ENCODE measurements at places on chromosomes 4 and X.

GRCh38 chrX:74187211-74187610, 116.8 kb upstream of the ZCCHC13 start:
- DNase-seq: no peak

DNA sequence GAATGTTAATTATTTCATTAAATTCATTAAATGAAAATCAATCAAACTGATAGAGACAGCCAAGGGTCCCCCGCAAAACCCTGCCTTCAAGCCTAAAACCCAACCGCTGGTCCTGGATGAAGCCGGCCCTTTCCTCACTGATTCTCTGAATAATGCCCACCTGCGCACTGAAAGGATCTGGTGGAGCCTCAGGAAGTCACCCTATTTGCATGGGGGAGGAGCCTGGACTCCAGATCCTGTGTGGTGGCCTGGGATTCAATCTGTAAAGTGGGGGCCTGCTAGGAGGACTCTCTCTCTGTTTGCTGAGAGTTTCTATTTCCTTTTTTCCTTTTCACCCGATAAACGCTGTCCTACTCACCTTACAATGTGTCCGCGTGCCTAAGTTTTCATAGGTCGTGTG, 97.9 kb upstream of the ADAMTS3 start:
- no peak for DNase-seq

DNA sequence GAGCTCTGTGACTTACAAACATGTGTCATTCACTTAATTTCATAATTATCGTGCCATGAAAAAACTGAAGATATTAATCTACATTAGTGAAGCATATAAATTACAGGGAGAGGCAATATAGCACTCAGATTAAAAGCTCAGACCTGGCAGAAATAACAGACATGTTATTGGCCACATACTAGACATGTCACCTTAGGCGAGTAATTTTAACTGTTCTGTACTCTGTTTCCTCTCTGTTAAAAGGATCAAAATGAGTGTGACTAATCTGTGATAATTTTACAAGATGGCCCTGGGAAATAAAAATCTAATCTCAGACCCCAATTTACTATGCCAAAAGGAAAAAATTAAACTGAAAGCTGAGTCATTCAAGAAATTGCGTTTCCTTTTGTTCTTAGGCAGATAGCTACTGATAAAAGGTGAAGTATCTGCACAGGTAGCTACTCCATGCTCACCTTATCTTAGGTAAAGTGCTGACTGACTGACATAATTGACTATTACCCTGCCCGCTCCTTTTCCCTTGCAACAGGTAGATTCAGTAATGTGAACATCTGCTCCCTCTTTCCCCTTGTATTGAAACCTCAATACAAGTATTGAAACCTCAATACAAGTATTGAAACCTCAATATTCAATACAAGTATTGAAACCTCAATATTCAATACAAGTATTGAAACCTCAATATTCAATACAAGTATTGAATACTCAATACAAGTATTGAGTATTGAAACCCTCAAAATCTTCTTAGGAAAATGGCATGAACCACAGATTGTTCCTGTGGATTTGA, 33.2 kb downstream of the RELL1 start:
- DNase-seq: no peak

DNA sequence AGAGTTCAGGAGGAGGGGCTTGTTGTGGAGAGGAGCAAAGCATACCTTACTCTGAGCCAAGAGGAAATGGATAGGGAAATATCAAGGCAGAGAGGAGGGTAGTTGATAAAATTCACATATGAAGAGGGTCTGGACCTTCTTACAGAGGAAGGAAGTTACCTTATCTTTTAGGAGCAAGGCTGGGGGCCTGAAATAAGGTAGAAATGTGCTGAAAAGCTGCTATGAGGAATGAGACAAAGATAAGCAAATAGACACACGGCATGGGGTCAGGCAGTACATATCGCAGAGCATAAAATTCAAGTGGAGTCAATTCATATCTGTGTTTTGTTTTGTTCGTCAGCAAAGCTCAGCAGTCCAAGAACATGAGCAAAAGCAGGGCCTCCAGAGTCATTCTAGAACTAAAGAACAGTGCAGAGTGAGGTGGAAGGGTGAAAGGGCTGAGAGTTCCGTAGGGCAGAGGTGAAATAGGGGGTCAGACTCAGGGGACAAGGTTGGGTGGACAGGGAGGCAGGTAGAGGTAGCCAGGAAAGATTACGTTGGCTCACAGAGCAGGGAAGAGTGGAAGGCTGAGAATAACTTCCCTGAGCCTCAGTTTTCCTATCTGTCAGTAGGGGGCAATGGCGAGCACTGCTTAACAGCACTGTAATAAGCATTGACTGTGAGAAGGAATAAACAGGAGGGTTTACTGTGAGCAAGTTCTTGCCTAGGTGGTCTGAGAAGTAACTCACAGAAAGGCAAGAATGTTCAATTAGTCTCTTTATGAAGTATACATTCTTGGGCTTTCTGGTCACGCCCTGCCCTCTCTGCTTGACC, 9.2 kb downstream of the VSIG4 start:
- DNase-seq: peak; percentile 10

GRCh38 chr4:91279899-91280298, 1023.9 kb upstream of the GRID2 start:
- DNase-seq: no peak

GRCh38 chr4:163679189-163679588, 184.7 kb downstream of the TMA16 start:
- no peak for DNase-seq

GRCh38 chrX:151790481-151791160, 56.1 kb downstream of the CNGA2 start:
- no peak for DNase-seq

- no peak for DNase-seq
These were observed 1256.5 kb downstream of the STIM2 start for GRCh38 chr4:28117084-28117682.

DNA sequence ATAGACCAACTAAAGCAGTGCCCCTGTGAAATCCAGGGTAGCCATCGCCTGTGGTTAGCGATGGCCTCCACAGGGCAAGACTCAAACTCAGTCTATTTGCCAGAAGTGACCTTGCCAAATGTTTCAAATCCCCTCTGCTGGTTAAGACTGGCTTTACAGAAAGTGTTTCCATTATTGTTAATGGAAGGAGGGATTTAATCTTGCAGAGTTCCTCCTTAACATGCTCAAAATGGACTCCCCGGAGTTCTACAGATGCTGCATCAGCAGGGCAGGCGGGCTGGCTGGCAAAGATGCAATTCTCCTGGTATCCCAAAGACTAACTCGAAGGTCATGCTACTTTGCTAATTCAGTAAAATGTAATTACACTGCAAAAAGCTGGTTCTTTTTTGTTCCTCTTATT, 313.0 kb upstream of the SLC7A11 start:
- DNase-seq: no peak
